Activated CD4-positive, alpha-beta T cell treated with anti-CD3 and anti-CD28 coated beads, Interleukin-2, amount 10 ng/mL, durations not matched to agents 24 days and 14 days (primary cell): ENCODE measurements at places on chromosomes 11 and 22. TPM values are rescaled to one million over a fixed set of nuclear protein-coding genes. Genes with fewer than 3 reads are reported as not detected.

The RAG2 gene
- total RNA-seq = not detected in 2 replicates

The RELT gene
- 35.0 and 38.5 TPM in 2 replicates for total RNA-seq

DNA sequence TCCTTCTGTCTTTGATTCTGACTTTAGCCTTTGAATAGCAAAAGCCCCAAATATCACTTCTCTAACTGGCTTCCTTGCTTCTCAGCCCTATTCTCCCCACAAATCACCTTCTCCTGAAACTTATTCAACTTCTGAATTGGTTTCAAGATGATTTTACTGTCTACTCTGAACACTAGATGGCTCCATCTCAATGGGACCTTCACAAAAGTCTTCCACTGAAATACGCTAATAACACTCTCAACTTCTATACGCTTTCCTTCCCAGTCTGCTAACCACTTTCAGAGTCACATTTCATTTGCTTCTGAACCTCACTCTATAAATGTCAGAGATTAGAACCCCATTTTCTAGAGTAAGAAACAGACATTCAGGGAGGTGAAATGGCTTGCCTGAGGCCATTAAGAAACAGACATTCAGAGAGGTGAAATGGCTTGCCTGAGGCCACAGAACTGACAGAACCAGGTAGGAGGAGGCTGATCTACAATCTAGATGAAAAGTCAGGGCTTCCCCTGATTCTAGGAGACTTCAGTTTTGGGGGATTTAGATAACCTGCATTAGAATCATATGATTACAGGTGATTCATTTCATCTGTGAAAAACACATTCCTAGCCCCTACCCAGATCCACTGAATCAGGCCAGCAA, 20.6 kb downstream of the MORC2 start:
- DNase-seq = no peak

DNA sequence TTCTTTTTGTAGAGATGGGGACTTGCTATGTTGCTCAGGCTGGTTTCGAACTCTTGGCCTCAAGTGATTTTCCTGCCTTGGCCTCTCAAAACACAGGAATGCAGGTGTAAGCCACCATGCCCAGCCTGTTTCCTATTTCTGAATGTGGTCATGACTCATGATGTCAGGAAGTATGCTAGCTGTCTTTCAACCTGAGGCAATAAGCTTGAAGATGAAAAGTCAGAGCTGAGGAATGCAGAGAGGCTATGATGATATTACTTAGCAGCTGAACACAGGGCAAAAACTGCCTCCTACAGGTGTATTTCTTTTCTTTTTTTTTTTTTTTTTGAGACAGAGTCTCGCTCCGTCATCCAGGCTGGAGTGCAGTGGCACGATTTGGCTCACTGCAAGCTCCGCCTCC, 9.0 kb upstream of the NUCB2 start:
- peak; percentile 64 for DNase-seq

- no peak for DNase-seq
These were observed 48.7 kb downstream of the IGF2 start for GRCh38 chr11:2090172-2091111.
